Neural progenitor cell (in vitro differentiated cells): ENCODE measurements at places on chromosomes 3 and 15.
A peak's percentile ranks its signal among the peaks of the same experiment; 100 is the strongest.

DNA sequence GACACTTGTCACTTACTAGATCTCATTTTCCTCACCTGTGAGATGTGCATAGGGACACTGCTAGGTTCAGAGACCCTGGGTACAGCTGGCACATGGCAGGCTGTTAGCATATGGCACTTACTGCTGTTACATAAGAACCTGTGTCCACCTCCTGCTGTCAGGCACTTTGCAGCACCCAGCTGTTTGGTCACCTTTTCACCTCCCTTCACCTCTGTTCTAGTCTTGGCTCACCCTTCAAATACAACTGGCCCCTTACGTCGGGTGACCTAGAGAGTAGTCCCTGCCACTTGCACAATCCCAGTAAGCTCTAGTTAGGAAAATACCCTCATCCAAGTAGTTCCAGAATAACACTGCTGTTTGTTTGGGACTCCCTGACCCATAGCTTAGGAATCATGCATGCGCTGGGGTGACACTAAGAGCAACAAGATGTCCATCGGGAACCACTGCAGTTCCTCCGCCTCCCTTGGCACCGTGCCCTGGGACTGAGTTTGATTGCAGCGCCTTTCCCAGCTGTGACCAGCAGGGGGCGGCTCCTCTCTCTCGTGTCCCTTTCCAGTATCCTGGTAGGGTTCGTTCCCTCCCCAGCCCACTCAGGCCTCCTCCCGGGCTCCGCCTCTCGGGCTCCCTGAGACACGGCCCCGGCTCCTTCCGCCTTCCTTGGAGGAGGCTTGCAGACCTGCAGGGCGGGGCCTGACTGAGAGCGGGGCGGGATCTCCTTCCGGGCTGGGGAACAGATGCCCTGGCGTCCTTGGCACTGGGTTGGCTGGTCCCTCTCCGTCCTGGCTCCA, 78.6 kb downstream of the ABHD5 start:
- DNase-seq = peak; percentile 98

GRCh38 chr15:52556524-52557273, 12.1 kb downstream of the ARPP19 start:
- no peak for DNase-seq

DNA sequence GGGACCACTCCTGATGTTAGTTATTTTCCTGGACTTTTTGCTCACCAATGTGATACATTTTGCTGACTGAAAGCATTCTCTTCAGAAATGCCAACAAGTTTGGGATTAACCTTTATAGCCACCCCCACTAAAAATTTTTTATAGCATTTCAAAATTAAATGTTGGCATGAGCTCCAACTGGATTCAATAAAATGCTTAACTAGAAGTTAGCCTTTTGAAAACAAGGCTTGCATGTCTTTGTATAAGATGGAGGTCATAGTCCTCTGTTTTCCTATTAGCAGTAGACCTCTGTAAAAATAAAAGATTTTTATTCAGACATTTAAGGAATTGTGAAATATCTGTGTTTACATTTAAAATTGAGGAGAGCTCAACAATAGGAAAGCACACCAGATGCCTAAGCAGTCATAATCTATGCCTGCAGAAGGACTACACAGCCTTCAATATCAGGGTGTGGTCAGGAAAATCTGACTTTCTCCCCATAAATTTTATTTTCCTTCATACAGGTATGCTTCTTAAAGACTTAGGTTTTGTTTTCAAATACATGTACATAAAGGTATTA, 87.2 kb downstream of the DNAJC13 start:
- DNase-seq = no peak

GRCh38 chr3:137746808-137747207, 17.3 kb upstream of the SOX14 start:
- DNase-seq = peak; percentile 2

DNA sequence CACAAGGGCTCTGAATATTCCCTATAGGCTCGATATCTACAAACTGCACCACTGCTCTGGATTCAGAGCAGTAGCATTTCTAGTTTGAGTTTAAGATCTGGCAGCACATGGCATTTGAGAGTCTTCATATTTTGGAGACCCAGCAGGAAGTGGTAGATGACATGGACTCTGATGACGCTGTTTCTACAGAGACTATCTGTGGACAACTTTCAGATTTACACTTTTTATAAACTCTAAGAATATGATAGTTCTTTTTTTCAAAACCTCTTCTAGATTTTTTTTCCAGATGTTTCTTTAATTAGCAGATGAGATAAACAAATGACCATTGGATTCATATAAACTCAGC, 35.8 kb downstream of the ARMC8 start:
- no peak for DNase-seq

DNA sequence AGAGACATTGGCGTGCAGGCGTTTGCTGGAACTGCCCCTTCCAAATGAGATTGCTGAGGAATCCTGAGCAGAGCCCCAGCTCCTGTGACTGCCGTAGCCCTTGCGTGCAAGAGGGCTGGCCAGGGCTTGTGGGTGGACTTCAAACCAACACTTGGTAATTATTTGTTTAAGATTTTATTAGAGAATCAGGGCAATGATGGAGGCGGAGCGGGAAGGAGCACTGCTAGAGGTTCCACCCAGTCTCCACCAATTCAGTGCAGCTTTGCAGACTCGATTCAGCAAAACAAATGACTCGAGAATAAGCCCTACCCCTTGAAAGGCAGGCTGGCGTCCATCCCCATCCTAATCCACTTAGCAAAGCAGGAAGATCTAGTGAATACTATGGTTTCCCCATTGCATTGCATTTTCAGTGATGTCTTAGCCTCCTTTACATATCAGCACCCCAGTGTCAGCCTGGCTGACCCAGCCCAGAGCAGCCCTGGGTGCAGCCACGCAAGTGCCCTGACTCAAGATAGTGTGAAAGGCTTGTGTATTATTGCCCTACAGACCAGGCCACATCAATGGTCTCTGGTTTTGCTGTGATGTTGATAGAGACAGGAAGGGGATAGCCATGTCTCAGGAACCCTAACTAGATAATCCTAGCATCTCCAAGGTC, 26.0 kb downstream of the GLDN start:
- peak; percentile 73 for DNase-seq

DNA sequence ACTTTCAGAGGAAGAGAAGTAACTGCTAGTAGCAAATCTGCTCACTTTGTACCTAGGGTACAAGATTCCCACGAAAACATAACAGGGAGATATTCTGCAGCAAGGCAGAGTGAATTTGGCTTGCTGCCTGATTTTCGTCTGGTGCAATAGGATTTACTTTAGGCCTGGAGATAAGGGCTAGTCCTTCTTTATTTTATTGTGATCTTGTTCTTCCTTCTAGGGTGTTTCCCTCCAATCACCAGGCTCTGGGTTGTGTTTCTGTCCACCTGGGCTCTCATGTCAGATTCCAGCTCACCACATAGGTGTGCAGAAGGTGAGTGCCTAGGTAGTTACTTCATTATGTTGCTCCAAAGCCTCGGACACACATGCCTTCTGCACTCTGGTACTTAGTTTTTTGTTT, 211.8 kb upstream of the RGMA start:
- DNase-seq = no peak

- no peak for DNase-seq
Measured at GRCh38 chr3:177405191-177405672, 207.9 kb upstream of the TBL1XR1 start.

- DNase-seq = no peak
Measured at GRCh38 chr3:14371573-14372474, 30.6 kb upstream of the SLC6A6 start.

- no peak for DNase-seq
Measured at GRCh38 chr3:156489462-156489911, 65.4 kb downstream of the SSR3 start.

- DNase-seq = no peak
Measured at GRCh38 chr15:37528432-37528831, 406.0 kb upstream of the TMCO5A start.

- no peak for DNase-seq
Measured at GRCh38 chr3:101816215-101817149, 32.8 kb upstream of the NFKBIZ start.

- DNase-seq = no peak
Measured at GRCh38 chr3:101941318-101942040, 92.2 kb downstream of the NFKBIZ start.

DNA sequence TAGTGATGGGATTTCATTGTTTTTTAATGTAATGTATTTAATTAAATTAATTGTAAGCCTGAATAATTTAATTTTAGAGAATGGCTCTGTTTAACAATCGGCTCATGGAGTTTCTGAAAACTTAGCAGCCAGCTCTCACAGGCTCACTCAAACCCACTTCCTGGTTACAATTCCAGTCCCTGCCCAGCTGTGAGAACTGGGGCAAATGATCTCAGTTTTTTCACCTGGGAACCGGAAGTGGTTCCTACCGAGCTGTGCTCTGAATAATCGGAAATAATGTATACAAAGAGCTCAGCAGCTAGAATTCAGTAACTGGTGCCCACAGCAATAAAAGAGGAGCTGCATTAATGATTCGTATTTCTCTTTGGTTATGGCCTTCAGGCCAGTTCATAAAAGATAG, 244.3 kb upstream of the MCTP2 start:
- DNase-seq = no peak

DNA sequence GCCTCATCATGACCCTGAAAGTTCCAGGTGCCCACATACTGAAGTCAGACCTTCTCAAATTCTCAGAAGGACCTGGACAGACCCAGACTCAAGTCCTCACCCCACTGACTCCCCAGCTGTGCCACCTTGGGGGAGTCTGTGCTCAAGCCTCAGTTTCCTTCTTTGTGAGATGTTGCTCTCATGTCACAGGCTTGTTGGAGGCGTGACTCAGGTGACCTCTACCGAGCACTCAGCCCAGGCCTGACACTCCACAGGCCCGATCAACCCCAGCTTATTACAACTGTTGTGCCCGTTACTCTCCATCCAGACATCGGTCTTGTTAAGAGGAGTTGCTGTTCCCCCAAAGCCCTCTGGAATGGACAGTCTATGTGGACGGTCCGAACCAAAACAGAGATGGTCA, 276.1 kb upstream of the LYSMD4 start:
- DNase-seq = no peak

DNA sequence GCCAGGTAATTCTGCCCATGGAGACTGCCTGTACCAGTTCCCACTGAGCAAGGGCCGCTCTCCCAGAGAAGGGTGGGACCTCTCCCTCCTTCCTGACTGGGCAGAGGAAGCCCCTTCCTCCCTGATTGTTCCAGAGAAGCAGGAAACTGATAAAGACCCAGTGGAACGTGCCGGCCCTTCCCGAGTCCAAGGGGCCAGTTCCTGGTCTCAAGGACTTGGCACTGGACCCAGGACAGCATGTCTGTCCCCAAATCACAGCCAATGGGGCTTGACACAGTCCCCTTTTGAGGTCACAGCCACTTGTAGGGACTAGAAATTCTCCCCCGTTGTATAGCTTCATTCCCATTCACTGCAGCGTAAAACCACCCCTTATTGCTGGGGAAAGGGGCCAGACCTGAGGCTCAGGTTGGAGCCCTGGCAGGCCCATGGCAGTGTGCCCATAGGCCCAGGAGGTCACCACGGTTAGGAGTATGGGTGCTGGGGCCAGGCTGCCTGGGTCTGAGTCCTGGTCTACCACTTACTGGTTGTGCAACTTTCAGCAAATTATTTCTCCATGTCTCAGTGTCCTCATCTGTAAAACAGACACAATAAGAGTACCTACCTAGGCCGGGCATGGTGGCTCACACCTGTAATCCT, 18.1 kb downstream of the CSRNP1 start:
- DNase-seq = no peak

DNA sequence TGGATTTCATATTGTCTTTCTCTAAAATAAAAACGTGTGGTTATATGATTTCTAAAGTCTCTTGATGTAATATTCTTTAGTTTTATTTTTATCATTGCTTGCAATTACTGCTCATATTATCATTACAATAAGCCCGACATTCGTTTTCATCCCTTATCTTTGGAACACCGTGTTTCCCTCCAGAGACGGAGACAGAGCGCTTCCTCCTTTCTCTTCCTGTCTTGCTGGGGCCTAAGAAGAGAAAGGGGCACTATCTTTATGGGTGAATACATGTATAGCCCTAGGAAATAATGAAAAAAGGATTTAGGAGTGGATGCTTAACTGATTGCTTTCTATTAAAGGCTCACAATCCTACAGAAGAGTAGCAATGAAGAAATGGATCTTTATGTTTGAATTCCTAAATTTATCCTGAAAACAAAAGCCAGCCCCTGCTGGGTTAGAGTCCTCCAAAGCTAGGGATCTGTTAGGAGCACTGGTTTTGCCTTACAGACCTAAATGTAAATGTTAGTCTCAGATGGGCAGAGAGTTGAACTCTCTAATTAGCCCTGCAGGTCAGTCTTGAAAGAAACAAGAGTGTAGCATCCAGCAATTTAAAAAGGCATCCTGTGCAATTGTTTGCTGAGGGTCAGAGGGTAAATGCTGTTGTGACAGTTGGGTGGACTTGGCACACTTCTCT, 145.1 kb downstream of the TP63 start:
- peak; percentile 57 for DNase-seq

DNA sequence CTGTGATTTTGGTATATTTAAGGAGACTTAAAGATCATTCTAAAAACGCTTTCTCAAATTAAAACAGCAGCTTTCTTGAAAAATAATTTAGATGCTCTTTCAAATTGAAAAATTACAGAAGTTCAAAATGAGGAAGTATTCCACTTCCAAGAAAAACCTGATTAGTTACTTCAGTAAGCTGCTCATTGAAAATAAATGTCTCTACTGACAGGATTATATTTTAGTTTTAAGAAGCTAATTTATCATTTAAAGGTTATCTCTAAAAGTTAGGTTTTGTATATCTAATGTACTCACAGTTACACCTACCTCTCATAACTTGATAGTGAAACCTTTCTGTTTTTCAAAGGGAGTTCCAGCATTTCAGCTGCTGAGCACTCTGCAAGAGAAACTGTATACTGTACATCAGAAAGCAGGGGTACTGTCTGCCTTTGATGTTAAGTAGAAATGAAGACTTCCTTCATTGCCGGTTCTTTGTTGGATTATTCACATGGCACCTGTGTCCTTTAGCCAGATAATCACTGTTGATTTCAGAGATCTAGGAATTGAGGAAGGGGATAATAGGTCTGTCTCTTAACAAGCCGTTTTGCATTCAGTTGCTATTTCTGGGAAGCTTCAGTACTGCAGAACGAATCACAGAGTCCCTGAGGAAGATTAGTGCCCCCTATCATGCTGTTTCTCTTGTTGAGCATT, 161.6 kb downstream of the TCF12 start:
- peak; percentile 71 for DNase-seq

- no peak for DNase-seq
Measured at GRCh38 chr15:62365795-62366442, 200.8 kb upstream of the C2CD4B start.

GRCh38 chr3:112557976-112558375, 3.8 kb downstream of the ATG3 start:
- DNase-seq = no peak

DNA sequence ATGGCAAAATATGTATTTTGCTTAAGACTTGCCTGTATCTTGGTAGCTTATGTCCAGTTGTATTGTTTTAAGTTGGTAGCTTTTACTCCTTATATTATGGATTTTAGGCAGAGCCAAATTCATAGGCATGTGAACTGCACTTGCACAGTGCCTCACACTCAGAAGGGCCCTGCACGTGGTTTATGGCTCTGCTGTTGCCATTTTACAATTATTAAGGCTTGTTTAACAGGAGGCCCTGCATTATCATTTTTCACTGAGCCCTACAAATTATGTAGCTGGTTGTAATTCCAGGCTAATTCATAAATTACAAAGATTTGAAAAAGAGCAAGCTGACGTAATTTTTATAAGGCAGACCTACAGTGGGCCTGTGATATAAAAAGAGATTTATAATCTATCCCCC, 537.6 kb upstream of the UBE2E2 start:
- DNase-seq = no peak
